ENCODE measurements at places on chromosomes 6 and 20. TPM values are rescaled to one million over a fixed set of nuclear protein-coding genes. Genes with fewer than 3 reads are reported as not detected.
A peak's percentile ranks its signal among the peaks of the same experiment; 100 is the strongest.

Gene HEY2
- not detected for total RNA-seq

- peak; percentile 85 for DNase-seq
Observed at GRCh38 chr6:44116641-44117382, 10.4 kb downstream of the MRPL14 start.

Gene KHDC1
- 3.1 TPM for total RNA-seq

- no peak for DNase-seq
Observed at GRCh38 chr6:34791164-34791700, 651 bp upstream of the BLTP3A start.

Gene ME1
- total RNA-seq: 6.4 TPM

DNA sequence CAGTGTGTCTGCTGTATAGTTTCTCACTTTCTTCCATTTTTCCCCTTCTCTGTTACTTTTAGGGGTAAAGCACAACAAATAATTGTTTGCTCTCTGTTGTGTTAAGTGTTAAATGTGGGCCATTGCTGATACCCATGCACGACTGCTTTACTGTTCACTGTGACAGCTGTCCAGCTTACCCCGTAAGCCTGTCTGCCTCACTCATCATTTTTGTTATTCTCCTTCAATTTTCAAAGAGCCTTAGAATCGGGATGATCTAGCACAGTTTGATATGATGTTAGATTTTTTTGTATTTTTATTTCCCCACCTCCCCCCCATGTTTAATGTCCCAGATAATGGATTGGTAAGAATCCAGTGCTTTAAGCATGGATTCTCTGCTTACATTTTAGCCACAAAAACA, 41.2 kb upstream of the MLIP start:
- DNase-seq: peak; percentile 64

GRCh38 chr20:34921436-34921835, 34.2 kb downstream of the GSS start:
- DNase-seq: no peak

- DNase-seq: peak; percentile 15
Observed at GRCh38 chr6:4446982-4447381, 311.6 kb upstream of the ECI2 start.

DNA sequence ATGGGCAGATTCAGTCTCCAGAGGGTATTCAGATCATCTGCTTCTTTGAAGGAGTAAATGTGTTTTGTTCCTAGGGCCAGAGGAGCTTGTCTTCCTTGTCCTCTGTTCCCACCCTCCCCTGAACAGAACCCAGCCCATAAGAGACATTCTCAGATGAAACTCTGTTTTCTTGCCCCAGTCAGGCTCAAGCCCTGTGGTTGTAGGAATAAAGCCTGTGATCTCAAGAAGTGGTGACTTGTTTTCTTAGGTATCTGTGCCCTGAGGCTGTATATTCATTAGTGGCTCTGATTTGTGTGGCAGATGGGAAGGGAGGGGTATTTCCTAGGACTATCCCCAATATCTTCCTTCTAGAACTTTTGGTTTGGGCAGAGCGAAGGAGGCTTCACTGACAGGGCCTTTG, 27.9 kb downstream of the GSS start:
- no peak for DNase-seq

Gene GDAP1L1
- 0.13 TPM for total RNA-seq

Gene DEFB124
- total RNA-seq: not detected

- DNase-seq: peak; percentile 50
Observed at GRCh38 chr20:51731731-51732095, 36.5 kb downstream of the ATP9A start.

DNA sequence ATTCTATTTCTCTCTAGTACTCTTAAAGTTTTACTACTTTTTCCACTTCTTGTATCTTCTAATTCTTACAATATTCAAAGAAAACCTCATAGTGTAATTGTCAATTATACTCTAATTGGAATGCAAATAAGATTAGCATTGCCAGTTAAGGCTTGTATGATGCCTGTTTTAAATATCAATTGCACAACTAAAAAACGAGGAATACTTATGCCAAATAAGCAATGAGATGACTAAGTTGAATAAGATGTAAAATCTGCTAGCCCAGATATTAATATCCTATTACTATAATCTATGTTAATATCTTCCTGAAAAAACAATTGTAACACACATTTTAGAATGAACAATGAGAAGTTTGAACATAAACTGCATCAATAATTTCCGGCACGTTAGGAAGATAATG, 13.3 kb upstream of the AKAP7 start:
- DNase-seq: no peak

Gene BMP7
- total RNA-seq: not detected

Gene SLC22A2
- total RNA-seq: not detected

- no peak for DNase-seq
Observed at GRCh38 chr6:43264599-43265145, 21.4 kb downstream of the TTBK1 start.

Gene CDH4
- 0.98 TPM for total RNA-seq

Gene ERVFRD-1
- total RNA-seq: not detected

DNA sequence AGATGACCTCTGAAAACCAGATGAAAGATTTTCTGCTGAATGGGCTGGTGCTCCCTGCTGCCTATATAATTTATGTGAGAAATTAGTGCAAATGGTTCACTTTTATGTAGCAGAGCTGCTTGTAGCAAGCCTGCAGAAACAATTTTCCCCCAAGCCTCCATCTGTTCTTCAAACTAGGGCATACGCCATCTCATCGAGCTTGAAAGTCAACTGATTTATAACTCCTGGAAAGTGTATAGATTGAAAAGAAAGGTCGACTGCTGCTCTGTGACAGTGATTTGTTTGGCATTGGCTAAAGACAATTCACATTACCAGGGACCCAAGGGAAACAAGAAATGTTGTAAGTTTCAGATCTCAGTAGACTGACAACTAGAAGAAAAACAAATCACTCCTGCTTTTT, 93.3 kb downstream of the PACRG start:
- DNase-seq: no peak

- DNase-seq: no peak
Observed at GRCh38 chr6:76518443-76518842, 446.0 kb upstream of the IMPG1 start.

- no peak for DNase-seq
Observed at GRCh38 chr20:2171266-2171790, 69.7 kb downstream of the STK35 start.

DNA sequence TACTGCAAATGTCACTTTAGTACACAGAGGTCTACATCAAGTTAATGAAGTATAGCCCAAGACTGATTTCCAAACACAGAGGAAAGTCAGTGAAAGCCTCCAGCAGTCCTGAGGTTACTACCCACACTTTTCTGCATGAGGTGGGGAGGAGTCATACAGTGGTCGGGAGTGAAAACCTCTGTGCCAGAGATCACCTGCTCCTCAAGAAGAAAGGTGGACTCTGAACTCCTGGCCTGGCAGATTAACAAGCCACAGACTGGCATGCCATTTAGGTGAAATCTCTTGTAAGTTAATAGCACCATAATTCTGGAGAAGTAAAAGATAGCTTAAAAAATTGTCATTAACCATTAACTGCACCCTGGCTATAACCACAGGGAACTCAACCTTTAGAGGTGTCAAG, 125.0 kb upstream of the LAMP5 start:
- DNase-seq: no peak

Gene PSORS1C1
- 0.64 TPM for total RNA-seq

- DNase-seq: peak; percentile 4
Observed at GRCh38 chr6:12238219-12238618, 51.9 kb upstream of the EDN1 start.

GRCh38 chr6:165597821-165598220, 65.2 kb downstream of the PDE10A start:
- DNase-seq: no peak

Gene C6orf58
- total RNA-seq: not detected

Gene RBCK1
- 91.0 TPM for total RNA-seq

Gene CYP24A1
- total RNA-seq: 0.51 TPM

- DNase-seq: peak; percentile 80
Observed at GRCh38 chr6:112296122-112296521, 41.8 kb upstream of the LAMA4 start.

DNA sequence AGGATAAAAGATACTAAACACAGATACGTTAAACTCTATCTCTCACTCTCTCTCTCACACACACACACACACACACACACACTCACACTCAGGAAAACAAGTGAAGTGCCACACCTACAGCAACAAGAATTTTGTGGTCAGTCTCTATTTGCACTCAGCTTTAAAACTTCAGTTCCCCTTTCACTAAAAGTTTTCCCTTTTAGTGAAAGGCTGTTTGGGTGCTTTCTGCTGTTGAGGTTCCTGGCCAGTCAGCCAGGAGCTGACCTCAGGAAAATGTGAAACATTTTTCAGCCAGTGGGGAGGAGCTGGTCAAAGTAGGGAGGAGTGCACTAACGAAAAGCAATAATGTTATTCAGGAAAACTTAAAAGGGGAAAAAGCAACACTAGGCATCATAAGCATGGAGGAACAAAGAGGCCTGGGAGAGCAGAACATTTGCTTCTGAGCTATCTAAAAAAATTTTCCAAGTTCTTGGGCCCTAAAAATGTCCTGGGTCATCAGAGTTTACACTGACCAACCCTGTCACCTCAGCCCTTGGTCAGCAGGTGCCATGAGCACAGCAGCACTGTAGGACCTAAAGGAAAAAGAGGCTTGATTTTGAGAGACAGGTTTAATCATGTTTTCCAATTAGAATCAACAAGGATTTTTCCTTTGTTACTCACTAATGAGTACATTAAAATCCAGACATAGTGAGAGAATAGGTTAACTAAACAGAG, 30.7 kb upstream of the NT5E start:
- no peak for DNase-seq

- no peak for DNase-seq
Observed at GRCh38 chr20:19274412-19275015, 62.1 kb downstream of the SLC24A3 start.

Gene DNPH1
- 103 TPM for total RNA-seq

GRCh38 chr20:37596890-37597536, 69.3 kb upstream of the BLCAP start:
- peak; percentile 11 for DNase-seq

GRCh38 chr6:44072452-44072958, 54.7 kb downstream of the MRPL14 start:
- no peak for DNase-seq

GRCh38 chr6:124164343-124164742, 360.7 kb downstream of the NKAIN2 start:
- no peak for DNase-seq

Gene SLC44A4
- not detected for total RNA-seq

- peak; percentile 50 for DNase-seq
Observed at GRCh38 chr6:104887350-104887749, 27.6 kb upstream of the HACE1 start.

Gene XKR7
- total RNA-seq: under 0.01 TPM

DNA sequence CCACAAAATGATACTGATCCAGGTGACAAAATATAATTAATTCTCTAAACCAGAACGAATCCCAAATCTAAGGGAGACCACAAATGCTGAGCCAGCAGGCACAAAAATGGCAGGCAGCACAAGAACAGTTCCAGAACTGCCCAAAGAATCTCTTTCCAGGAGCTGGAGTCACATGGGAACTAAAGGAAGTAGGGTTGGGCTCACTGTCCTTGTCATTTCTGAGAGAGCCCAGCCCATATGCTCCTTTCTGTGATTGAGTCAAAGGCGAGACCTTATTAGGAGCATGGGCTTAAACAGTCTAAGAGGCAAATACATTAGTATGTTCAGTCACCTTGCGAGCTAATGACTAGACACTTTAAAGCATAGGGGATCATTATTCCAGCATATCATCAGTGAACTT, 327.6 kb upstream of the ARID1B start:
- DNase-seq: no peak

DNA sequence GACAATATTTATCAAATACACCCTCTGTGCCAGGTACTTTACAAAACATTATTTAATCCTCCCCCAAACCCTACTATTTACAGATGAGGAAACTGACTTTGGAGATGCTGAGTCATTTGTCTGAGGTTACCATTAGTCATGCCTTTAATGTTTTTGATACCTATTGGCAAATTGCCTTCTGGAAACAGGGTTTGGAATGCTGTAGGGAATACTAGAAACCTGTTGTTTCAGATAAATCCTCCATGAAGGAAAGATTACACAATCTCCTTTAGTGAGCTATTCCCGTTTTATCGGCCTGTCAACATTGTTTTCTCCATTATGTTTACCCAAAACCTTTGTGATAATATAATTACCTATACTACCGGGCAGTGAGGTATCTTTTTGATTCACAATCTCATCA, 93.6 kb upstream of the ADGRF1 start:
- peak; percentile 93 for DNase-seq

DNA sequence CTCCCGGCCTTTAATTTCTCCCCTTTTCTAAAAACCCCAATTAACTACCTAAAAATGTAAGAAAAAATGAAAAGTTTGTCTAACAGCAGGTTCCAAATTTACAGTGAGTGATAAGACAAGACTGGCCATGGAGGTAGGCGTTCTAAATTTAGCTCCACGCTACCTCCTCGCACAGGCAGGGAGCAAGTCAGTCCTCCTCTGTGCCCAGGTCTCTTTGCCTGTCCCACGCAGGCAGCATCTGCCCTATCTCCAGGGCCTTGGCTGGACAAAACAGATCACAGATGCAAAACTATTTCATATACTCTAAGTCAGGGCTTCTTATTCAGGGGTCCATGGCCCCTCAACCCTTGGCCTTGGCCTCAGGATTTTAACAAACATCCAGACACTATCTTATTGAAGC, 98.0 kb upstream of the JARID2 start:
- DNase-seq: no peak

Gene OR2H1
- total RNA-seq: not detected

DNA sequence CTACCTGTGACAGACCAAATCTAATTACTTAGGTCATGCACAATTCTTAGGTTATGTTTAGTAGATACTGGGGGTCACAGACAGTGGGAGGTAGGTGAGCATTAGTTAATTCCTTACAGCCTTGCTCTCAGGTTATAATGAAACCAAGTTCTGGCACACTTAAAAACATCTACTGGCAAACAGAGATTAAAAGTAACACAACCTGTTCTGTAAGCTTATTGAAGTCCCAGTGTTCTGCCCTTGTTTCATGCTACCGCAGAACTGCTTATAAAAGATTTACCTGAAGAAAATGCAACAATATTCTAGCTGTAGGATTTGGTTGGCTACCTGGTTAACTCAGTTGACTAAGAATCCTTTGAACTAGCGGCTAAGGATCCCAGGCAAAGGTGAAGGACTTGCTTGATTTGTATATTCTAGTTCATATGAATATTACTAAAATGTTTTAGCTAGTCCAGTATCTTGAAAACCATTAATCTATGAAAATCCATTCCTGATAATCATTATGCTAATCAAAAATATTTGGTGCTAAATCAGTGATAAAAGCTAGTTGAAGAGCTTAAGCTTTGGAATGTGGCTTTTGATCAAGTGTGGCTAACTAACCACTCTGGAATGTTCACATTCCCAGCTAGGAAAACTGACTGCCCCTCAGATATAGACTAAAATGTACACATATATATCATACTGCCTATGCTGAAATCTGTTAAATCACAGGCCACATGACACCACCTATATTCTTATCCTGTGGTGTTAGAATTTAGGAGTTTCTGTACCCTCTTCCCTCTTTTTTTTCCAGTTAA, 7.2 kb downstream of the PEX3 start:
- DNase-seq: no peak

Gene ANKRD6
- 0.17 TPM for total RNA-seq

DNA sequence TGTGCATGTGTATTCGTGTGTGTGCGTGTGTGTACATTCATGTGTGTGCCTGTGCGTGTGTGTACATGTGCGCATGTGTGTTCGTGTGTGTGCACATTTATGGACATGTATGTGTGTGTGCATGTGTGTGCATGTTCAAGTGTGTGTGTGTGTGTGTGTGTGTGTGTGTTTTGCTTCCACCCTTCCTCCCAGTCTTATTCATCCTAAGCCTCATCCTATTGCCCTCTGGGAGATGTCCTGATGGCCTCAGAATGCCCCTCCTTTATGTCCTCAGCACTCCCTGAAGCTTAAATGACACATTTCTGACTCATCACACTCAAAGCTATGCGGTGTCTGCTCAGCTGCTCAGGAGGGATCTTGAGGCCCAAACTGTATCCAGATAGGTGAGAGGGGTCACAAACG, 76.6 kb upstream of the CCDC167 start:
- DNase-seq: peak; percentile 98

Measured in LHCN-M2 (cell line).